Vagina (tissue), 2 donors: ENCODE measurements at places on chromosomes 12 and 14.

DNA sequence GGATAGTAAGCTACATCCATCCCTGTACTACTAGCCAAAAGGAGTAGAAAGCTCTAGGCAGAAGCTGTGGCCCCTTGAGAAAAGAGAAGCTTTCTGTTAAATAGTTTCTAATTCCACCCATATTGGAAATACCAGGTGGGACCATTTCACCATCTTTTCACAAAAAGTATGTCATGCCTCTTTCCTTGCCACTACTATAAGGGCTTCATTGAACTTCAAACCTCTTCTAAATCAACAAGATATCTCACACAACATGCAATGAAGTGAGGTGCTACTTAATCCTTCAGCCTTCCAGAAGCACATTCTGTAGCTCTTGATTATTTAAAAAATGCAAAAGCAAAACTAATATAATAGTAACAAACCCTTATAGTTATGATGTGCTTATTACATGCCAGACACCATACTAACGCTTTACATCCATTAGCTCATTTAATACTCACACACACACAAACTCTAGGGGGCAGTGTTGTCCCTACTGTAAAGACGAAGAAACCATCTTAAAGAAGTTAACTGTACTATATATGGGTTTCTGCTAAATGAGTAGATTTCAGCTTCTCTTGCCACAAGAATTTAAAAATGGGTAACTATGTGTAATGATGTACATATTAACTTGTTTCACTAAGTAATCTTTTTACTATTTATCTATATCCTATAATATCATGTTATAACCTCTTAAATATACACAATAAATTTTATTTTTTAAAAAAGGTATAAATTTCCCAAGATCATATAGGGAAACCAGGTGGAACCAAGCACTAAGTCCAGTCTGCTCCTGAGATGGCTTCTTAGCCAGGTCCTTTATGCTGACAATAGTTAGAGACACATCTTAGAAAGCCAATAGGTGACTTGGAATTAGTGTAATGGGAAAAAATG, 124.4 kb downstream of the RPS29 start:
- no peak for DNase-seq

DNA sequence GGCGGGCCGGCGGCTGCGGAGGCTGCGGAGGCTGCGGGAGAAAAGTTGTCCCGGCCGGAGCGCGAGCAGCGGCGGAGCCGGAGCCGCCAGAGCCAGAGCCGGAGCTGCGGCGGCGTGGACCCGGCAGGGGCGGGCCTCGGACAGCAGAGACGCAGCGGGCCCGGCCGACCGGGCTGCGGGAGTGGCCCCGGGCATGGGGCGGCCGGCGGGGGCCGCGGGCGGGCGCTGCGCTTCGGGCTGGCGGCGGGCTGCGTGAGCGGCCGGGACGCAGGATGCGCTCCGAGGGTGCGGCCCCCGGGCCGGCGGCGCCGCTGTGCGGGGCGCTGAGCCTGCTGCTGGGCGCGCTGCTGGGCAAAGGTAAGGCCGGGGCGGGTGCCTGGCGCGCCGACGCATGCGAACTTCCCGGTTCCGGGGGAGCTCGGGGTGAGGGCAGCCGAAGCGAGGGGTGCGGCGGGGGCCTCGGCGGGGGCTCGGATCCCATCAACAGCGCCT, at the start of gene TMEM132C:
Gene TMEM132C, plus strand, starts transcription at position 40 of the 492 bp plus-strand sequence. Its CDS starts 233 bp downstream, at position 273.
- no peak for DNase-seq

- DNase-seq, result no peak
Observed at GRCh38 chr12:53924521-53925405, 13.9 kb upstream of the HOXC13 start.

- no peak for DNase-seq
Observed at GRCh38 chr12:92703786-92704185, 997 bp downstream of the PLEKHG7 start.

- no peak for DNase-seq
Observed at GRCh38 chr12:81095501-81096232, 17.8 kb downstream of the ACSS3 start.

GRCh38 chr12:50572760-50573159, 68.0 kb downstream of the DIP2B start:
- no peak for DNase-seq
